ENCODE measurements at places on chromosomes 13 and 19. TPM values are rescaled to one million over a fixed set of nuclear protein-coding genes. Genes with fewer than 3 reads are reported as not detected.

Gene DMPK
- total RNA-seq = 90.7 TPM

Gene ERICH4
- not detected for total RNA-seq

DNA sequence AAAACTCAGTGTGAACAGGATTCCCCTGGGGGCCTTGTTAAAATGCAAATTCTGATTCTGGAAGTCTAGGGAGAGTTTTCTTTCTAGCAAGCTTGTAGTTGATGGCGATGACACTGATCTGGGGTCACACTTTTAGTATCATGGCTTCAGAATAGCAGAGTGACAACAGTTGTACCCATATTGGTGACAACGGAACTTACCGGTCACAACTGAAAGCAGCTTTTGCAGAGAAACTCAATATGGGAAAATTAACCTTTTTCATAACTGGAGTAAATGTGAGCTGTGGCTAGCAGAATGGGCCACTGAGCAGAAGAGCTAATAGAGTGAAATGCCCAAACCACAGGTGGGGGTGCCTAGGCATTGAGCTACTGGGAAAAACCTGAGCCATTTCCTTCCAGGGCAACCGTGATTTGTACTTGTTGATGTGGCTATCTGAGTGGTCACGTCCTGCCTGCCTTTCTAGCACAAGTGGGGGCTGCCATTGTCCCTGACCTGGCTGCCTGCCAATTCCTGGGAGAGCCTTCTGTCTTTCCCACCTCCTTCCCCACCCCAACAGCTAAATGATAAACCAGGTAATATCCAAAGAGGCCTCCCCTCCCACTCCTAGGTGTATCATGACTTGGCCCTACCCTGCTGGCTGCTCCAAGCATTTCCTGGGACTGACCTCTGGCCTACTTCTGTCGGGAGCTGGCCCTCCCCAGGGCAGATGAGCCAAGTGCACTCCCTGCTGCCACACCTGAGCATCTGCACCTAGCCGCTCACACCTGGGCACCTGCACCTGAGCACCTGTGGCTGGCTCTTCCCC is 1.7 kb upstream of the SLC10A2 start:
- no peak overlapping the region for H3K27ac ChIP-seq
- no peaks in the 10 kb centered on the region for H3K4me1 ChIP-seq
- no peak for DNase-seq
- H3K27me3 ChIP-seq = no peaks in the 10 kb centered on the region

DNA sequence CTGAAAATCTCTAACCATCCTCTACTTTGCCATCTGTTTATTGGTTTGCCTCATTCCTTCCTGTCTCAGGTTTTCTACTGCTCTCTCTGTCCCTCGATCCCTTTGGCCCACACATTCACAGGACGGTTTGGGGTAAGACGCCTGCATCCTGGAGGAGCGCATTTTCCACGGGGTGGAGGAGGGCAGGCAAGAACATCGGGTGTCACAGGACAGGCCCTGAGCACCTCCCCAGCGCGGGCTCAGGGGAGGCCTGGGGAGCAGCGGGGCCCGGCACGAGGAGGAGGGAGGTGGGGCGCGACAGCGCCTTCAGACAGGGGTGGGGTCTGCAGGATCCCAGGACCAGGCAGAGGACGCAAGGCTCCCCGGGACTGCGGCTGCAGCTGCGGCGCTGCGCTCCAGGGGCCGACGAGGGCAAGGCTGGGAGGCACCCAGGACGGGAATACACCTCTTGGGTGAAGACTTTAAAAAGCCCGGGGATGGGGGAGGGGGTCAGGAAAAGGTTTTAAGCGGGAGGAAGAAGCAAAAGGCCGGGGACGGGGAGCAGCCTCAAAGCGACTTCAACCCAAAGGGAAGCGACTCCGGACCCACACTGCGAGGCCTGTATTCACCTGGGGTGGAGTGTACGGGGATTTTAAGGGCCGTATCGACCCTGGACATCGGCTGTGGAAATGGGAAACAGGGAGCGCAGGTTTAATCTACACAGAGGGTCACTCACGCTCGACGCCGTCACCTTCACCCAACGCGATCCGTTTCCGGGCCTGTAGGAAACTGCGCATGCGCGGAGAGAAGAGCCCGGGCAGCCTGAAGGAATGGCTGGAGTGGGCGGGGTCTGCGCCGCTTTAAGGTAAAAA is at the start of gene ZNF415:
TSS of gene ZNF415 (minus strand) at position 770 of the 851 bp plus-strand sequence. CDS start 10,234 bp downstream, outside the sequence.
- peaks cover 16% of the 10 kb centered on the region for H3K4me1 ChIP-seq
- peaks cover 13% of the 10 kb centered on the region for H3K36me3 ChIP-seq
- peak within 1 kb of the TSS; percentile 81 for H3K4me3 ChIP-seq
- peaks cover 3% of the 10 kb centered on the region for H3K27me3 ChIP-seq

DNA sequence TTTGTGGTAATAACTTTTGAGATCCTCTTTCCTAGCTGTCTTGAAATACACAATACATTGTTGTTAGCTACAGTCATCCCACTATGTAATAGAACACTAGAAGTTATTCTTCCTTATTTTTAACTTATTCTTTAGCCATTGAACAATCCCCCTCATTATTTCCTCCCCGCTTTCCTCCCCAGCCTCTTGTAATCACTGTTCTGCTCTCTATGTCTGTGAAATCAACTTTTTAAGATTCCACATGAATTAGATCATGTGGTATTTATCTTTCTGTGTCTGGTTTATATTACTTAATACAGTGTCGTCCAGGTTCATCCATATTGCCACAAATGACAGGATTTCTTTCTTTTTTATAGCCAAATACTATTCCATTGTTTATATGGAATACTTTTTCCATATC is 72.9 kb downstream of the SLC10A2 start:
- no peak overlapping the region for H3K4me3 ChIP-seq
- peaks cover 3% of the 10 kb centered on the region for H3K36me3 ChIP-seq
- H3K4me1 ChIP-seq = no peaks in the 10 kb centered on the region
- H3K27ac ChIP-seq = no peak overlapping the region
- no peaks in the 10 kb centered on the region for H3K27me3 ChIP-seq
- DNase-seq = no peak

All from HFFc6 (cell line).